ENCODE measurements at places on chromosomes 6 and 20.

DNA sequence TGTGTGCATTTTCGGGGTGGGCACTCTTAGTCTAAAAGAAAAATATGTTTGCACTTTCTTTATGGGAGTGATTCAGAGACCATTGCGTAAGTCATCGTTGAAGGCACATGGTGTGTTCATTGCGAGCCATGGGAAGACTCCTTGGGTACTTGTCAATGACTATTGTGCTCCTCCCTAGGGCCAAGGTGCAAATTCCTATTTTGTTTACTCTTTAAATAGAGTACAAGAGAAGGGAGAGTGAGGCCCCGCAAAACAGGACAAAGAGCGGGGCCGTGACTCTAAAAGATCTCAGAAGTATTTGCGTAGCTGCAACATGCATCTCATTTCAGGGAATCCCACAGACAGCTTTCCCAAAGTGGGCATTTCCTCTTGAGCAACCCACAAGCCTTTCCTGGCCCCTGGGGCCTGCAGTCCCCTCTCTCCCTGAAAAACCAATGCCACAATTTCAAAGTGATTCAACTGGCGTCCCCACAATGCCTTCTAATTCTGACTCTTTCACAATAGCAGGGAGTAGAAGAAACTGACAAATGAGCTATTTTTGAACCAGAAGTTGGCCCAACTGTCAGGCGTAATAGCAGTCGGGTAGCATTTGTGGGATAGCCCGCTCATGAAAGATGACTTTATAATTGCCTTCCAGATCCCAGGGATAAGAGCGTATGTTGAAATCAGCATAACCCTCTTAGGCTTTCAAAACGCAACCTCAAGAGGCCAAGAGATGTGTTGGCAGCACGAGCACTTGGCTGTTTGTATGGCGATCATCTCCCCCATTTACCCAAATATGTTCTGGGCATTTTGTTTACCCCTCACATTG is 277.9 kb upstream of the BMP2 start:
- no peak for DNase-seq

DNA sequence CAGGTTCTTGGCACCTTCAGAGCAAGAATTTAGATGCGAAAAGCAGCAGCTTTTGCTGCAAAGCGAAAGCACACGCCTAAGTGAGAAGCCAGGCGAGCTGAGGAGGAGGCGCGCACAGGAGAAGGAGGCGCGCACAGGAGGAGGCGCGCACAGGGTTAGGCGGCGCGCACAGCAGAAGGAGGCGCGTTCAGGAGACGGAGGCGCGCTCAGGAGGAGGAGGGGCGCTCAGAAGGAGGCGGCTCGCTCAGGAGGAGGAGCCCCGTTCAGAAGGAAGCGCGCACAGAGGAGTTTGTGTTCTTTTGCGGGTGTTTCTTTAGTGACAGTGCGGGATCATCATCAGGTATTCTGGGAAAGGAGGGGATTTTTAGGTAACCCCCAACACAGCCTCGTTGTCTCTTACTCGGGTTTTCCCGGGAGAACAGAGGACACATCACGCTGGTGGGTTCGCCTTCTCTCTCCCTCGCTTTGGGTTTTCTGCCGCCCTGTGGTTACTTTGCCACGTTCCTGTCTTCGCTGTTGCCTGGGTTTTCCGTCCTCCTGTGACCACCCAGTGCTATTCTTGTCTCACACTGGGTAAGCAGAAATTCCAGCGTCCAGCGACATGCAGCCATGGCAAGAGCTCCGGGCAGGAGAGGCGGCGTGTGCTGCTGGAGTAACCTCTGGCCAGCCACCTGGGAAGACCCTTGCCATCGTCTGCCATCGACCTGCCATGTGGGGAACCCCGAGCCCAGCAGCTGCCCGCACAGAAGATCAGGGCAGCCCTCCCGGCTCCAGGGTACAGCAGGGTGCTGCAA is 47.0 kb downstream of the WDR27 start:
- peak; percentile 23 for DNase-seq

DNA sequence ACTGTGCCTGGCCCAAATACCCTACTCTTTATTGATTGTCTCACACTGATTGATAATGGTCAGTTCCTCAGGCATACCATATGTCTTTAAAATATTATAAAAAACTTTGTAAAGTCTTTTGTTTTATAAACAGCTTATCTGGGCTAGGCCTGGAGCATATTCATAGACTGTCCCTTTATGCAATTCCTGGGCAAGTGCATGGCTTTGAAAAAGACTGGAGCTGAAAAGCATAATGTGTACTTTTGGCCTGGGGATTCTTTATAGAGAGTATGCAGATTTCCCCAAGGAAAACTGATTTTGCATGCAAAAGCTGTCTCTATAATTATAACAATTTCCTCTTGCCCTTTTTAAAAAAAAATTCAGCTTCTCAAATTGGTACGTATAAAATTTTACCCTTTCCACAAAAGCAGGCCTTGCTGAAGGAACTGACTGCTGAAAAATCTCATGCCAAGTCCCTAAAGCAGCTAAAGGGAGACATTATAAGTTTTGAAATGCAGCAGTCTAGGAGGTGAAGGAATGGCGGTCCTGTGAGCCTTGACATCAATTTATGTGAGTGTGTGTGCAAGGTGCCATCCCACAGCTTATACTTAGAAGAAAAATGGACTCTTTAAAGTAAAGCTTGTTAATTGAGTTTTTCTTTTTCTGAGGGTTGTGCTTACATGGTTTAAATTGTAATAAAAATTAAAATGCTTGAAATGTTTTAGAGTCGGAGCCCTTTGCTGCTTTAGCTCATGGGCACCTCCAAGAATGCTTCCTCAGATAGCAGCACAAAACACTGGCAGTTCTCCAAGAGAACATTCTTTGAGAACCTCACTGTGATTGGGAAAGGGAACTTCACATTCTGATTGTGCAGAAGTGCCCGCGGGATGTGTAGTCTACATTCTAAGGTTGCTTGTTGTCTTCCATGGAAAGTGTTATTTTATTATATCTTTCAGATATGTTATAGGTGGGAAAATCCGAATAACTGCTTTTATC is 43.9 kb downstream of the PLCB4 start:
- no peak for DNase-seq

GRCh38 chr6:1903780-1904465 is 294.2 kb downstream of the FOXC1 start:
- DNase-seq = no peak

DNA sequence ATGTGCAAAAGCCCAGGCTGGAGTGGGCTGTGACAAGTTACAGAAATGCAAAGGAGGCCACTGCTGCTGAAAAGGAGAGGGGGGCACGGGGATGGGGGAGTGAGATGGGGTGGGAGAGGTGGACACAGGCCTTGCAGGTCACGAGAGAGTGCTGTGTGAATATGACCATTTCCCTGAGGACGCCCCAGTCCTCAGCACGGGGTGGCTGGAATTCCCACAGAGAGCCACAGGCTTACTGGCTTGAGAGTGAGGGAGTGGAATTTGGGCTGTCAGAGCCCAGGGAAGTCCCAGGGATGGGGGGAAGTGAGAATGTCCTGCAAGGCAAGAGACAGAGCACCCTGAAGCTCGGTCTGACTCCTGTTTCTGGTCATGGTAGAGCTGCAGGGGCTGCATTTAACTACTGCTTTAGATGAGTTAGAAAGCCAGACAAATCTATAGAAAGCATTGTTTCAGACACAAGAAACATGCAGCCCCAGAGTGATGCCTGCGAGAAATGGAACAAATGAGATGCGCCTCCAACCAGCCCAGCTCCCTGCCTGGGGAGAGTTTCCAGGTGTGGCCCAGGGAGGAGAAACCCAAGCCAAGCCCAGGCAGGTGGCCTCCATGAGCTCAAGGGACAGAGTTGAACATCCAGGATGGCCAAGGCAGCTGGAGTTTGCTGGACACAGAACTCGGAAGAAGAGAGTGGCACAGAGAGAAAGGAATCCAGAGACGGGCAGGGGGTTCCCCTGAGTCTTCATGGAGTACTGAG is 30.5 kb downstream of the NPEPL1 start:
- no peak for DNase-seq

- DNase-seq = no peak
Measured at GRCh38 chr20:61435823-61436220, 183.8 kb downstream of the CDH4 start.

GRCh38 chr20:46811224-46812084 is 83.2 kb upstream of the EYA2 start:
- DNase-seq = no peak

DNA sequence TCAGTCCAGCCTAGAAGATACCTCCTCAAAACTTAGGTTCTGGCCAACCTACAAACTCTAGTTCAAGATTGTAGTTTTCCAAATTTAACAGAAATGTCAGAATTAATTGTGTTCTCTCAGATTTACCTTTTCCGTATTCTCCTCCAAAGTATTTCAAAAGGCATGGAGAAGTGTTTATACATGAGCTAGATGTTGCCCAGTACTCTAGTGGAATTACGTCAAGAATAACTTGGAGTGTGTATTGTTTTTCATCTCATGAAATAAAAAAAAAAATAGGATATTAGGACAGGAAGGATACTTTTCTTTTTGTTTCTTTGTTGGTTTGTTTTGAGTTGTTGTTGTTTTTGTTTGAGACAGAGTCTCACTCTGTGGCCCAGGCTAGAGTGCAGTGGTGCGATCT is 32.3 kb upstream of the MARCKS start:
- no peak for DNase-seq

- DNase-seq = no peak
Measured at GRCh38 chr6:85459224-85459901, 9.5 kb downstream of the NT5E start.

DNA sequence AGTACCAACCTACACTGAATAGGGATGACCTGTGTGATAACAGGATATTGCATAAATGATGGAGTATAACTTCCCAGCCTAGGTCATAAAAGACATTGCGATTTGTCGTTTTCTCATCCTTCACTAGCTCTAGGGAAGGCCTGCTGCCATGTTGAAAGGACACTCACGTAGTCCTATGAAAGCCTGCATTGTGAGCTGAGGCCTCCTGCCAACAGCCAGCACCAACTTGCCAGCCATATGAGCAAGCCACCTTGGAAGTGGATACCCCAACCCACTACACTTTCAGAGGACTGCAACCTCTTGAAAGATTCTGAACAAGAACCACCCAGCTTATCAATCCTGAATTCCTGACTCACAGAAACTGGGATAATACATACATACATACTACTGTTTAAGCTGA is 3.5 kb upstream of the PANK2 start:
- DNase-seq = no peak

- no peak for DNase-seq
Measured at GRCh38 chr20:44646641-44647274, 4.7 kb downstream of the ADA start.

GRCh38 chr20:15767999-15768741 is 805.1 kb downstream of the KIF16B start:
- no peak for DNase-seq

DNA sequence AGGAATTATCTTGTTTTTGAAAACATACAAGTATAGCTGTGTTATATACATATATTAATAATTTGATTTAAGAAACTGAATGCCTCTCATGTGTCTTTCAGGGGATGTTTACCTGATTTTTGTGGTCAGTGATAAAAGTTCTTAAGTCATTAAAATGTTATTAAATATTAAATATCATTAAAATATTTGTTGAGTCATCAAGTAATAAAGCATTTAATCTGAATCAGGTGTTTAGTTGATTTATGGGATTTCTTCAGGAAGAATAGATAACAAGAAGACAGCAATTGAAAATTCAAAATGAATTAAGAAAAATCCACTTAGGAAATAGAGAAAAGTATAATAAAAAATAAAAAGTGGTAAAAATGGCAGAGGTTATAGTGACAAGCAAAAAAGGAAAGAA is 361.9 kb upstream of the EYS start:
- no peak for DNase-seq

DNA sequence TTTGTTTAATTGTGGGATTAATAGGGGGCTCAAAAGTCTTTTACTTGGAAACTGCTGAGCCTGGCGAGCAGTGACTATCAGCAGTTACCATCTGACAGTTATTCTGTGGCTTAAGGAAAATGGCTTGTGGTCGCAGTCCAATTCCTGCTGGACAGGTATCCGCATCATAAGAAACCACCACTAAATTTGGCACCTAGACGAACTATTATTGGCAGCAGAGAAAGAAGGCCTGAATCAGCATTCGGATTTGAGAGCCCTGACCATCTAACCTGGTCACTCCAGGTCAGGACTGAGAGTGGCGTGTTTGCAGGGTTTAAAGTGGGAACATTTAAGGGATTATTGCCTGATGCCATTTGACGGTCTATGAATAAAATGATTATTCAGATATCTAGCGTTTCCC is 146.4 kb downstream of the RPS12 start:
- no peak for DNase-seq

Data from progenitor cell of endocrine pancreas (in vitro differentiated cells).